ENCODE measurements at places on chromosomes 6 and 20. TPM values are rescaled to one million over a fixed set of nuclear protein-coding genes. Genes with fewer than 3 reads are reported as not detected.

DNA sequence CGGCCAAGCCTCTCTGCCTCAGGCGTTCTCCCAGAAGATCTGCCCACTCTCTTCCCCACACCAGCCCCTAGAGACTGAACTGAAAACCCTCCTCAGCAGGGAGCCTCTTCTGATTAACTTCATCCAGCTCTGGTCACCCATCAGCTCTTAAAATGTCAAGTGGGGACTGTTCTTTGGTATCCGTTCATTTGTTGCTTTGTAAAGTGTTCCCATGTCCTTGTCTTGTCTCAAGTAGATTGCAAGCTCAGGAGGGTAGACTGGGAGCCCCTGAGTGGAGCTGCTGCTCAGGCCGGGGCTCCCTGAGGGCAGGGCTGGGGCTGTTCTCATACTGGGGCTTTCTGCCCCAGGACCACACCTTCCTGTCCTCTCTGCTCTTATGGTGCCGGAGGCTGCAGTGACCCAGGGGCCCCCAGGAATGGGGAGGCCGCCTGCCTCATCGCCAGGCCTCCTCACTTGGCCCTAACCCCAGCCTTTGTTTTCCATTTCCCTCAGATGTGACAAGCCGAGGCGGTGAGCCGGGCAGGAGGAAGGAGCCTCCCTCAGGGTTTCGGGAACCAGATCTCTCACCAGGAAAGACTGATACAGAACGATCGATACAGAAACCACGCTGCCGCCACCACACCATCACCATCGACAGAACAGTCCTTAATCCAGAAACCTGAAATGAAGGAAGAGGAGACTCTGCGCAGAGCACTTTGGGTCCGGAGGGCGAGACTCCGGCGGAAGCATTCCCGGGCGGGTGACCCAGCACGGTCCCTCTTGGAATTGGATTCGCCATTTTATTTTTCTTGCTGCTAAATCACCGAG lies 14.2 kb downstream of the VEGFA start:
- no peak for DNase-seq
- no peak overlapping the region for H3K4me3 ChIP-seq
- H3K36me3 ChIP-seq = peaks cover 60% of the 10 kb centered on the region
- no peaks in the 10 kb centered on the region for H3K27me3 ChIP-seq
- H3K4me1 ChIP-seq = no peaks in the 10 kb centered on the region

DNA sequence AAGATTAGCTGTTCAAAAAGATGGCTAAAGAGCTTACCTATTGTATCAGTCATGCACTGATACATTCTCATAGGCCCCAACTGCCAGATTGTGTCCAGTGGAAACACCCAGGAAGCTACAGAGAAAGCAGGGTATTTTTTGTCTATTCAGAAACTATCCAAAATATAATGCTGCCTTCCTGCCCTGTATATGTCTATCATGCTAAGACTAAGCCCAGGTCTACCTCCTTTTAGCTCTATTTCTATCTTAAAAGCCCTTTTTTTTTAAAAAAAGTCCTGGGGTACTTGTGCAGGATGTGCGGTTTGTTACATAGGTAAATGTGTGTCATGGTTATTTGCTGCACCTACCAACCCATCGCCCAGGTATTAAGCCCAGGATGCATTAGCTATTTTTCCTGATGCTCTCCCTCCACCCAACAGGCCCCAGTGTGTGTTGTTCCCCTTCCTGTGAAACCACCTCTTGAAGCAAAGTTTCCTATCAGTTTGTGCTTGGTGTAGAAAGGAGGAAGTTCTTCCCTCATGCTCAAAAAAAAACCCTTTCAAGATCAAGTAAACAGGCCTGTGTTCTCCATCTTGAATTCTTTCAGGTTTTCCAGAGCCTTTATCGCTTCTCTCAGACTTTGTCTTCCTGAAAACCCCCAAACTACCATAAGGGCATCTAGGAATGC lies 514 bp downstream of the DEFB129 start:
- no peaks in the 10 kb centered on the region for H3K36me3 ChIP-seq
- H3K4me1 ChIP-seq = no peaks in the 10 kb centered on the region
- no peak for DNase-seq
- no peak overlapping the region for H3K27ac ChIP-seq
- H3K27me3 ChIP-seq = peaks cover 39% of the 10 kb centered on the region

GRCh38 chr6:38348371-38348770 lies 291.4 kb downstream of the BTBD9 start:
- H3K27ac ChIP-seq = no peak overlapping the region
- H3K4me3 ChIP-seq = no peak overlapping the region
- peaks cover 12% of the 10 kb centered on the region for H3K4me1 ChIP-seq
- H3K36me3 ChIP-seq = no peaks in the 10 kb centered on the region

SERINC3 gene
- 75.4 TPM for total RNA-seq

- H3K4me1 ChIP-seq = no peaks in the 10 kb centered on the region
- H3K27ac ChIP-seq = no peak overlapping the region
- no peak for DNase-seq
- no peaks in the 10 kb centered on the region for H3K36me3 ChIP-seq
Observed at GRCh38 chr20:24951536-24952083, 2.5 kb downstream of the CST7 start.
